ENCODE measurements at places on chromosomes 2 and 18.

GRCh38 chr2:222427646-222428301 lies 3.4 kb downstream of the SGPP2 start:
- no peak for DNase-seq

DNA sequence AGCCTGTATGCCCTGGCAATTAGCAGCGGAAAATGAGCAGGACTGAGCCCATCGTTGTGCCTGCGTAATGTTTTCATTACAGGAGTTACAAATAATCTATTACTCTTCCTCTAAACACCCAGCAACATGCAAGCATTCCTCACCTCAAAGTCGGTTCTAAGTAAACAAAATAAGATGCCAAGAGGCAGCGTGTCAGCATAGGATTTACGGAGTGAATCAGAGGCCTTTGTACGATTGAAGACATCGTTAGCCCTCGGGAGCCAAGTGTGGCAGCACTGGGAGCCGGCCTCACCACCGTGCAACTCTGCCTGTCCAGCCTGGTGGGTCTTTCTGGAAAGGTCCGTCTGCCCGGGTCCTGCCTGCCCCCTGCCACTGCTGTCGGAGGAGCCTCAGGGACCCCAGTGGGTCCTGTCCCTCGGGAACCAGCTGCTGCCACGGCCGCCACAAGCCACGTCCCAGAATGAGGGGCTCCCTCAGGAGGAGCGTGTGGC lies 80.1 kb upstream of the CTDP1 start:
- DNase-seq: no peak

DNA sequence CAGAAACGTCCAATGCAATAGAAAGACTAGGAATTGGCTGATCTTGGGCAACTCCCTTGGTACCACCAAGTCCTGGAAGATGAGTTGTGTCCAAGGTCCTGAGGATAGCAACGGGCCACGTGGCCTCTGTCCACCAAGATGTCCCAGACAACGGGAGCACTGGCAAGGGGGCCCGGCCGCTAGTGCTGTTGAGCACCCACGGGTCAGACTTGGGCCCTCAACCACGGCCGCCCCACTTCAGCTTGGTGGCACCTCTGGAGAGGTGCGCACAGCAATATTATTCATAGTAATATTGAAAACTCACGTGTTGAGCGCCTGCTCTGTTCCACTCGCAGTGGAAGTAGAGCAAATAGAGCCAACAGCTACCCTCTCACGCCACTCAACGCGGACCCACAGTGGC lies 19.0 kb downstream of the PASK start:
- DNase-seq: no peak

- DNase-seq: no peak
Measured at GRCh38 chr2:239723486-239724193, 301.5 kb downstream of the NDUFA10 start.

- DNase-seq: no peak
Measured at GRCh38 chr18:50000227-50000626, 186.9 kb upstream of the ACAA2 start.

DNA sequence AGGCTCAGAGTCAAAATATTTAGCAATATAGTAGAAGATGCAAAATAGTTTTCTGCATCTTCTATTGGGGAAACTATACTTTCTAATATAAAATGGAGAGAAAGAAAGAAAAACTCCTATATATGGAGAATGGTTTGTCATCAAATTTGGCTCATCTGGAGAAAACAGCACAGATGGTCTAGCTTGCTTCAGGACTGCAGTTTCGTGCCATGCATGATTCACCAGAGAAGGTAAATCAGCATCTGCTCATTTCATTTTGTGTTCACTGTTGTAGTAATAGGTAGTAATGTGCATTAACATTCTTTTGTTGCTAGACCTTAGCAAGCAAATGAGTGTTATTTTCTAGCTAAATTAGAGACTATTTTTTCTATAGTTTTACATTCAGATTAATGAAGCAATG lies 179.0 kb downstream of the ASXL3 start:
- DNase-seq: no peak

DNA sequence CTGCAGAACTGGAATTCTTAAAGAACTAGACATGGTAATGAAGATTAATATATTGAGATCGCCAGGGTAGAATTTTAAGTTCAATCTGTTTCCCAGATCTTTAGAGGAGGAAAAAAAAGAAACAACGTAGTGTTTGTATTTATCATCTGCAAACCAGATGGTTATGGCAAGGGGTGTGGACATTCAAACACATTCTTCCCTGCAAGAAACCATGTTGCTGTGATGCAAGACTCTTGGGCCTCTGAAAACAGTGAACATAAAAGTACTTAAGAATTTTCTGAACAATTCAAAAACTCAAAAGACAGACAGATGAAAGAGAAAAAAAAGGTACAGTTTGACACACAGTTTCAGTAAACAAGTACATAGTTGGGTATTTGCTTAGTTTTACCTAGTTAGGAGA lies 35.6 kb downstream of the COL5A2 start:
- no peak for DNase-seq

DNA sequence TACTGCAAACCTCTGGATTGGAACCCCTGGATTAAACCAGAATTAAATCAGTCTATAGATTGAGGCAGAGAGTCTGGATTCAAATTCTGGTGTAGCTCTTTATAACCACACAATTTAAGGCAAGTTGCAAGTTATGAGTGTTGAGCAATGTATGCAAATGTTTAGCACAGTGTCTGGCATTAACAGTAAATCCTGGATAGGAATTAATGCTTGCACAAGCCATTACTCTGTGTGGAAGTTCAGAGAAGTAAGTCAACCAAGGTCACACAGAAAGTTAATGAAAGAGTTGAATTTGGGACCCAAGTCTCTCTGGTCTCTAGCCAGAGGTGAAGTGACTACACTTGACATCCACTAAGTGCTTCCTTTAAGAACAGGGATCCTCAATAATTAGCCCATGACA lies 2.0 kb upstream of the MARCO start:
- DNase-seq: no peak

DNA sequence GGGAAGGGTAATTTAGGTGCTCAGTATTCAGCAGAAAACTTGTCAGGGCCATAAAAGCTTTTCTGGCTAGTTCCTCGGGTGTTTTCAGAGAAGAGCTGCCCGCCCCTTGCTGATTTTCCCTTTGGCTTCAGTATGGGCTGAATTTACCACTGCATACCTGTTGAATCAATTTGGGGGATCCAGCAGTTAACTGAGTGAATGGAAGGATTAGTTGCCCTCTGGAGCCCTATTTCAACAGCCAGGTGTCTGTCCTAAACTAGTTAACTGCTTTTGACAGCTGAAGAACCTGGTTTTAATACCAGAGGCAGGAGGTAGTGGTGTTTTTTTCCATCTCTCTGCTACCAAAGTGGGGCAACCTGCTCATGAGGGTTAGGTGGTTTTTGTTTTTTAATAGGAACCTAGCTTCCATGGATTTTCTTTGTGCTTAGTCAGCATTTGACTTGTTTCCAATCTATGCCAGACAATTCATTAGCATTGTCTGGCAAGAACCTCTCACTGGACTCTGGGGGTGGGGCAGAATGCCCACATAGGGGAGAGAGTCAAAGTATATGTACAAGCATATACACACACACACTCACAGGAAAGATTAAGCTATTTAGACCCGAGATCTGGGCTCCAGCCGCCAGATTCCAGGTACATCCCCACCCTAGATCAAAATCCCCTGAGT lies 166.5 kb upstream of the SIX3 start:
- DNase-seq: no peak

DNA sequence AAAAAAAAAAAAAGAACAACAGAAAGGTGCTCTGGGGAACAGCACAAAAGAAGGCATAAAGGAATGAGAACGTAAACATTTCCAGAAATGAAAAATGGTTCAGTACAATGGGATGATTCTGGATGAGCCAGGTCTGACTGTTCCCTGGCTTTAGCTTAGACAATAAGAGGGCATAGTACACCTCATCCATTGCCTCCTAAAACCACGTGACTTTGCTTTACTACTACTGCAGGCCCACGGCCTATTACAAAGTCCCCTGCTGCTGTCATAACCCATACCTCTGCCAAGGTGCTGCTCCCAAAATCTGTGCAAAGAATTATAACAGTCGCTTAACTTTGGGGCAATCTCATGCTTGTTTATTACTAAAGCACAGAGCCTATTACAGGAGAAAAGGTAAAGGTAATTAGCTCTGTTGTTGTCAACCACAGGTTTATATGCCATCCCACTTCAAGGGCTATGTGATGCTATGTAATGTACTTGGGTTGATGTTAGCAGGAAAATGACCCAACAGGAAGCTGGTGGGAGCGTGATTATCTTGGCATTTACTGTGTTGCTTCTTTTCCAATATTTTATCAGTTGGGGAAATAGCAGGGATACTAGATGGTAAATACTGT lies 26.8 kb downstream of the STK17B start:
- DNase-seq: no peak

DNA sequence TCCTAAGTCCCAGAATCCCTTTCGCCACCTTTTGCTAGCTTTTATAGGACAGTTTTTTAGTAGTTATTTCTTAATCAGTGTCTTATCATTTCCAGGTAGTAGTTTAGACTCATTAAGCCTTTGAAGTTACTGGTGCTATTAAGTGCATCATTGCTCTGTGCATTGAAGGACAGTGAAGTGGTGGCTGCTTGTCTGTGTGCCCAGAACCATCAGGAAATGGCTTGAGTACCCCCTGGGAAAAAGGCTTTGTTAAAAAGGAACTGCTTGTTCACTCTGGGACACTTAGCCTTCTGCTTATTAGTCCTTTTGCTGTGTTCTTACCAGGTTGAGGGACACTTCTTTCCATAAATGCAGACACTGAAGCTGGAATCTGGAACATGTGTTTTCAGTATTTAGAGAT lies 30.0 kb downstream of the DTNA start:
- no peak for DNase-seq

GRCh38 chr2:108853421-108853820 lies 66.8 kb downstream of the CCDC138 start:
- DNase-seq: no peak

DNA sequence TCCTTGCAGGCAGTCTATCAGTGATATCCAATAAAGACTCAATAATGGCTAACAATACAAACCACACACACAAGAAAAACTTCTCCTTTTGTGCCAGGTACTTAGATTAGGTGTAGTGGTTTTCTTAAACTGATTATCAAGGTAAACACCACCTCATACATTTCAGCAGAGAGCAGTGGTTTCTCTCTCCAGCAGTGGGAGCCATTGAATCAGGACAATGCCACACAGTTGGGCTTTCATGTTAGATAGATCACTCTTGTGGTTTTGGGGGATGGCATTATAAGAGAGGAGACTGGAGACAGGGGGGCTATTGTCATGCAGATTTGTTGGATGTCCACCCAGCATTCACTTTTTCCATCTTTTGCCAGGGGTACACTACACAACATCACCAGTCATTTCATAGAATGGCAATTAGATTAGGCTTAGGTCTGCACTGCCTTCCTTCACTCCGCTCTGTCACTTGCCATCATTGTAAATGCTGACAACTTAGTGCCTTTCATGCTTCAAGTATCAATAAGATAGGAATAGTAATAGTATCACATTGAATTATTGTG lies 13.6 kb upstream of the IRS1 start:
- no peak for DNase-seq

- DNase-seq: no peak
Measured at GRCh38 chr18:22172594-22173049, 3.2 kb downstream of the GATA6 start.

- DNase-seq: no peak
Measured at GRCh38 chr2:237616373-237616733, 11.0 kb upstream of the LRRFIP1 start.

DNA sequence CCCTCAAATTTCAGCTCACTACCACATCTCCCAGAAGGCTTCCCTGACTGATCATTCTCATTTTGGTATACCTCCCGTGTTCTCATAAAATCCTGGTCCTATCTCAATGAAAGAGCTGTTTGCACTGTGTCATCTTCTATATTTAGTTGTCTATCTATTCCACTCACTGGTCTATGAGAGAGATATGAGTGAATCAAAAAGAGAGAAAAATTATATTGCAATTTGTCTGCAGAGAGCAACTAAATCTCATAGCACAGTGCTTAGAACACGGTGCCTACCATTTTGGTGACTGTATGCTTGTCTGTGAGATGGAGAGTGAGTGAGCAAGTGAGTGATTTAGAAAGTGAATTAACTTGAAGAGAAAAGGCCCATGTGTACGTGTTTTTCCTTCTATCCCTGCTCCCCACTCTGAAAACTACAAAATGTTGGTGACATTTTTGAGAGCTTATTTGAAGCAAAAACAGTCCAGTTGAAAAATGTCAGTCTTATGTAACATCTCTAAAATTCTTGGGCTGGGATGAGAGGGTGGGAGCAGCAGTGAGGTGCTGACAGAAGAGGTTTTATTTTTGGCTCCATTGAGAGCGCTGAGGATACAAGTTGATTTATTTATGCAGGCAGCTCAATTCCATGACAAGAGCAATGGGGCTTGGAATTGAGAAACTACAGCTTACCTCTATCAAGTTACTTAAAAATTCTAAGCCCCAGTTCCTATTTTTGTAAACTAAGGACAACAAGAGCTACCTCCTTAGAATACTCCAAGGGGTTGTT lies 373.5 kb upstream of the CHST9 start:
- DNase-seq: no peak

- no peak for DNase-seq
Measured at GRCh38 chr2:54429054-54429453, 27.1 kb upstream of the SPTBN1 start.

All from CD4-positive, alpha-beta T cell treated with Interleukin-6 at 100 ng/mL for 8 hours (primary cell).